ENCODE measurements at places on chromosomes 12 and 14.

DNA sequence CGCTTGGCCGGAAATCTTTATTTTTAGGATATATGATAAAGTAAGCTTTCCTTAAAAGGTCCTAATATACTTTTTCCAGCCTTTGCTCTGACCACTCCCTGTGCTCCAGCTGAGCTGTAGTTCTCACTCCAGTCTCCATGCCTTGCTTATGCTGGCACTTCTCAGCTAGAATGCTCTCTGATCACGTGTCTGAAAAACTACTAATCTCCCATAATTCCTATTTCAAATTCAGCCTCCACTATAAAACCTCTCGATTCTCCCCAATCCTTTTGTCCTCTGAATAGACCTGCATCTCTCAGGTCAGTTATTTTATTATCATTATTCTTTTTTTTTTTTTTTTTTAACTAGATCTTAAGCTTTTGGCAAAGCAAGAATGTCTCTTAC, 3.7 kb downstream of the BIN2 start:
- DNase-seq, result no peak

GRCh38 chr14:102321456-102322422, 2.2 kb downstream of the ZNF839 start:
- no peak for DNase-seq

DNA sequence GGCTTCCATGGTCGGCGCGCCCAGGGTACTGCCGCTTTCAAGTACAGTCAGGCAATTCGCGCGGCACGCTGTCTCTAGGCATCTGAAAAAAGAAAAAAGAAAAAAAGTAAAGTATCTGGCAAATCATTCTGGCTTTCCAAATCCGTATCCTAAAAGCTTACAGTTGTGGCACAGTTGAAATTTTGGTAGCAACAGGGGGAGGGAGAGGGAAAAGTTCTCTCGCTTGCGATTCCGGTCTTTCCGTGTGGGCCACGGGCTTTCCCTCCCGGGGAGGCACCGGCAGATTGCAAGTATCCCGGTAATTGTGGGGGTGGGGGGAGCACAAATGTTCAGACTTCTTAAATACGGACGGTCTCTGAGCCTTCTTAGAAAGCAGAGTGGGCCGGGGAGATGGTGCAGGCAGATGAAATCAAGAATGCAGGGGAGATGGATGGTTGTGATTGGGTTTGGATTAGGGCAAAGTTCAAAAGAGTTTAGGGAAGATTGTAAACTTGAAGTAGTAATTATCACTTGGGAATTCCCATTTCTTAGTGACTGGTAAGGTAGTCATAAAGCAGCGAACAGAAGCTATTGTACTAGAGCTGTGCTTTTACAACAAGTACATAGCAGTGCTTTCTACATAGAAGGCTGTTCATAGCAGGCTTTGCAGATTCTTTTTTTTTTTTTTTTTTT, 1.2 kb downstream of the SOCS2 start:
- peak; percentile 17 for DNase-seq

DNA sequence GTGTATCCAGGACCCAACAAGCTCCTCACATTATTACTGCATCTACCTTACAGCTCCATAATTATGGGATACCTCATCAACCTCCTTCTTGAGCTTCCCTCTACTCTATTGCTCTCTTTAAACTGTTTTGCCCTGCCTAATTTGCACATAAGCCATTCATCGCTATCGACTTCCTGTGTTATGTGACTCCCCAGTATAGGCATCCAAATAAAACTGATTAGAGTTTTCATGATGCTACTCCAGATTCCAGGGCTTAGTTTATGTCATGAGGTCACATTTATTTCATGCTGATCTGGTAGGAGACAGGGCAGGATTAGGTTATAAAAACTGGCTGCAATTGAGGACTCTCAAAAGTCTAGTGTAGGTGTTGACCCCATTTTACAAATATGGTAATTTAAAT, 569.9 kb upstream of the MGAT4C start:
- no peak for DNase-seq

- DNase-seq, result no peak
Observed at GRCh38 chr14:102693006-102693755, 84.1 kb upstream of the TRAF3 start.
